ENCODE measurements at places on chromosomes 4 and X. TPM values are rescaled to one million over a fixed set of nuclear protein-coding genes. Genes with fewer than 3 reads are reported as not detected.

The ZC4H2 gene
- 17.9 TPM for total RNA-seq

The CT45A5 gene
- 0.29 TPM for total RNA-seq

The PLA2G12A gene
- 33.3 TPM for total RNA-seq

GRCh38 chr4:28247805-28248204 is 1387.2 kb downstream of the STIM2 start:
- DNase-seq: no peak

The EVC gene
- 0.14 TPM for total RNA-seq

- no peak for DNase-seq
Measured at GRCh38 chr4:189600264-189600663, 340.4 kb upstream of the FRG1 start.

DNA sequence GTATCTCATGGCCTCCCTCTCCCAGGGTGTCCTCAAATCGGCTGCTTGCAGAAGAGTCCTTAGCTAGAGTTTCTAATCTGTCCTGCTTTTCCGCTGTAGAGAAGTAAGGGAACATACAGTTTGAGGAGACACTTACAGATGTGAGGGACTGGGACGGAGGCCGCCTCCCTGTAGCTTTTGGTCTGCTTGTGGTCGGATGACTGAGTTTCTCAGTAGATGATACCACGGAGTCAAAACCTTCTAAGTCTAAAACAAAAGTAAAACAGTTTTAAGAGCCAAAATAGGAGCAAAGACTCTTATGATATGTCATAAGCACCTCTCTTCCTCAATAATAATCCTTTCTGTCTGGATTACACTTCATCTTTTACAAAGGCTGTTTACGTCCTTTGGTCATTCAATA is 34.5 kb upstream of the MAP3K15 start:
- no peak for DNase-seq

The RAB41 gene
- not detected for total RNA-seq

DNA sequence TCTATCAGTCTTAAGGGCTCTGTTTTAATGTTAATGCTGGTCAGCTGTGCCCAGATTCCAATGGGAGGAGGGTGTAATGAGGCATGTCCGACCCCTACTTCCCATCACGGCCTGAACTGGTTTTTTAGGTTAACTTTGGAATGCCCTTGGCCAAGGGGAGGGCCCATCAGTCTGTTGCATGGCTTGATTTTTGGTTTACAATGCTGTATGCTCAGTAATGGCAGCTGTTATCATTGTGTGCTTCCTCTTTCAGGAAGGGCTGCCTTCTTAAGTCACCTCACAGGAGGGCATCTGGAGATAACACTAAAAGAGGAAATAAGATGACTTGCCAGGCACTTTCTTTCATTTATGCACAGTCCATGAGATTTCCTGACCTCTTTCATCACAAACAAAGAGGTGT is 36.3 kb downstream of the ATXN3L start:
- DNase-seq: no peak

The CITED1 gene
- total RNA-seq: not detected

The SCOC gene
- total RNA-seq: 44.1 TPM

DNA sequence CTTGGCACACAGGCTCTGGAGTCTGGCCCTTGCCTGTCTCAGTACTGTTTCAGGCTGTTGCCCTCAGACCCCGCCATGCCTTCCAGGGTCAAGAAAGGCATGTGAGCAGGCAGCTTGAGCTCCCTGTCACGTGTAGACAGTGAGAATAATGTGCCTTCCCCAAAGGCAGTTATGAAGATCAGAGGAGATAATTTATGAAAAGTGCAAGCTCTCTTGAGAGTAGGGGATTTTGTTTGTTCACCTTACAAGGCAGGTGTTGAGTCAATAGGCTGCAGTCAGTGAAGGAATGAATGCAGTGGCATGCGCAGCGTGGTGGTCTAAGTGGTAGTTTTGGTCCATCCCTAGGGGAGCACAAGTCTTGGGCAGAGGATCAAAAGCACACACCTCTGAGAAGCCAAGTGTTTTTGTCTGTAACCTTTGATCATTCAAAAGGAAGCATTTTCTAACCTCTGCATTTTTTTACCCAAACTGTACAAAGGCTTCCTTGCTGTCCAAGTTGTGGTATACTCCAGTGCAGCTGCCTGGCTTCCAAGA is 14.4 kb downstream of the HADH start:
- no peak for DNase-seq

The SLC2A9 gene
- 1.2 TPM for total RNA-seq

- DNase-seq: no peak
Measured at GRCh38 chr4:127203562-127204200, 429.1 kb upstream of the INTU start.

The HTN1 gene
- not detected for total RNA-seq

All from activated naive CD4-positive, alpha-beta T cell treated with anti-CD3 and anti-CD28 coated beads, Interleukin-2, amount 50 U/mL, for 72 hours (primary cell).